ENCODE measurements at places on chromosomes 6 and 20.
A peak's percentile ranks its signal among the peaks of the same experiment; 100 is the strongest.

GRCh38 chr6:34859951-34860350, 27.9 kb downstream of the TAF11 start:
- no peak for DNase-seq

DNA sequence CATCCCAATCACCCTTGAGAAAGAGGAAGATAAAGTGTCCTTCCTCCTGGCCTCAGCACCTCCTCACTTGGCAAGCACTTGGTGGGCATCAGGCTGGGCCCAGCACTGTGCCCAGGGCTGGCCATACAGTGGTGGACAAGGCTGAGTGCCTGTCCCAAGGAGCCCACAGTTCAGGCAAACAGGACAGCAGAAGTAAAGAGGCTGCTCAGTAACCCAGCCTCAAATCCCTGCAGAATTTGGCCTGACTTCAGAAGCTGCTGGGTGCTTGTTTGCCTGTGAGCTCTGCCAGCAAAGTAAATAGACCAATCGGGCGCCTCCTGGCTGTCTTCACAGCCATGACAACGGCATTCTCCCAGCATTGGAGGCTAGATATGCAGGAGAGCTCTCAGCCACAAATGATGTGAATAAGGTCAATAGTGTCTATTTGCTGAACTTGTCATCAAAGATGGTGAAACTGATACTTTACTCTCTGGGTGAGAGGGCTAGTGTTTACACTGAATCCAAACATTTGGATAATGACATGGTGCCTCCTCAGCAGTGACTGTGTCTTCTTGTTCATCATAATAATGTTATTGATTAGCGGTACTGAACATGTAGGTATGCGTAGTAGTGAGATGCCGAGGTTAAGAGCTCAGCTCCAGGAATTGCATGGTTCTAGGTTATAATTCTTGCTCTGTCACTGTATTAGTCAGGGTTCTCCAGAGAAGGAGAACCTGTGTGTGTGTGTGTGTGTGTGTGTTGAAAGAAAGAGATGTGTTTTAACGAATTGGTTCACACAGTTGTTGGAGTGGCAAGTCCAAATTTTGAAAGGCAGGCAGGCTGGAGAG, 36.9 kb upstream of the FANCE start:
- no peak for DNase-seq

GRCh38 chr20:19017104-19017690, 195.2 kb upstream of the SLC24A3 start:
- DNase-seq = no peak

DNA sequence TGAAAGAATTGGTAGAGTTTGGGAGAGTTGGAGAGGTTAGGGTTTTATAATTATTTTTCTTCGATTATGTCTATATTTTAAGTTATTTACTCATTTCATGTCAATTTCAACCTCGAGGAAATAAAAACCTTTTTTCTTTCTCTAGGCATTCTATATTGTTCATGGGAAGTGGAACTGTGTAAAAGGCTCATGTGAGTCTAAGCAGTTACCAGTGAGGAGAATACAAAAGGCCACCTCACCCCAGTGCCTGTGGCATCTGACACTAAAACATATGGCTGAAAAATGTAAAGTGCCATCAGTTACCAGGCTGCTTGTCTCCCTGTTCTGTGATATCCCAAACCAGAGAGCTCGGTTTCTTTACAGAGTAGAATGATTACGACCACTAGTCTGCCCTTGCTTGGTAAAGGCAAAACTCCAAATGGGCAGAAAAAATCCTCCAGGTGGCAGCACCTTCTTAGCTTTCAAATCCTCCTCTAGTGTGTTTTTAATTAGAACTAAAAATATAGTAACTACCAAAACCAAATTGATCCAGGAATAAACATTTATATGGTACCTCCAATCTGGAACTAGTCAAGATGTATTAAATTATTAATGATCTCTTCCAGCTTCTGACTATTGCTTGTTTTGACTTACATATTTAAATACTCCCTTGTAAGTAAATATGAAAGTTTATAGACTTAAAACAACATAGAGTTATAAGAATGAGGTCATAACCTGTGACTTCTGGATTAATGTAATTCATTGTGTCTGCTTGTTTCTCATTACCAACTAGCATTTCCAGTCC, 122.6 kb upstream of the MCHR2 start:
- DNase-seq = peak; percentile 65

DNA sequence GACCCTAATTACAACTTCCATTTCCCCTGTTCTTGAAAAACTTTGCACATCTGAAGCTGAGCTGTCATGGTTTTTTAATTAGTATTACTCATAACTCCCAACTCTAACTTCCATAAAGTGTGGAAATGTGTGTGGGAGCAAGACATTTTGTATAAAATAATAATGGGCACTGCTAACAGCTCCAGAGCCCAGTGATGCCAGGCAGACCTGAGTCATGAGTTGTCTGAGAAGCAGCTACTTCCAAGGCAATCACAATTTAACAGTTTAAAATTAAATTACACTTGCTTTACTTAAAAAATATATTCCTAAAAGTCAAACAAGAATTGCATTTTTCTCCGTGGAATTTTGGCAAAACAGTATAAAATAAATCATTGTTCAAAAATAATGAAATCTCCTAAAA, 6.4 kb downstream of the SLC2A12 start:
- no peak for DNase-seq

GRCh38 chr20:59016795-59017492, 2.3 kb upstream of the TUBB1 start:
- DNase-seq = no peak

DNA sequence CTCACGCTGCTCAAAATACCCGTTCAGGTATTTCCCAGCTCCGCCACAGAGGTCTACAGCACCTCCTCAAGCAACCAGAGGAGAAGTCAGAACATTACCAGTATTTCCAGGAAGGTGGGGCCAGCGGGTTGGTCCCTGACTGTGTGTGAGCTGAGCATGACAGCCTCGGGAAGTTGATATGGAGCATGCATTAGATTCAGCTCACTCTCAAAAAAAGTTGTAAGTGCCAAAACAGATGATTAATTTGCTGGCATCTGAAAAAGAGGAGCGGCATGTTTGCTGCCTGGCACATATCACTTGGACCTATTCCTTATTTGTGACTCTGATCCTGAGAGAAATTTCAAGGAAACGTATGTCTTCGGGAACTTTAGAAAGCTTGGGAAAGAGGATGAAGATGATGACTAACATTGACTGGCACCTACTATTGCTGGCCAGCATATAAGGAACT, 32.3 kb downstream of the ELOVL2 start:
- no peak for DNase-seq

- no peak for DNase-seq
Observed at GRCh38 chr6:52394251-52394666, 25.9 kb upstream of the EFHC1 start.

- no peak for DNase-seq
Observed at GRCh38 chr6:56292505-56293181, 45.3 kb upstream of the COL21A1 start.

DNA sequence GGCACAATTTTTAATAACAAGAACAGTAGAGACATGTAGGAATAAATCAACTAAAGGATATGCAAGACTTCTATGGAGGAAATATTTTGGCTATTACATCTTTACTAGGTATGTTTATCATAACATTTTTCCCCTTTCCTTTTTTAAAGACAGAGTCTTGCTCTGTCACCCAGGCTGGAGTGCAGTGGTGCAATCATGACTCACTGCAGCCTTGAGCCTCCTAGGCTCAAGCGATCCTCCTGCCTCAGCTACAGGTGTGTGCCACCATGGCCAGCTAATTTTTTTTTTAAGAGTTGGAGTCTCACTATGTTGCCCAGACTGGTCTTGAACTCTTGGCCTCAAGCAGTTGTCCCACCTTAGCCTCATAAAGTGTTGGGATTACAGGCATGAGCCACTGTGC, 37.0 kb downstream of the AKAP7 start:
- no peak for DNase-seq

DNA sequence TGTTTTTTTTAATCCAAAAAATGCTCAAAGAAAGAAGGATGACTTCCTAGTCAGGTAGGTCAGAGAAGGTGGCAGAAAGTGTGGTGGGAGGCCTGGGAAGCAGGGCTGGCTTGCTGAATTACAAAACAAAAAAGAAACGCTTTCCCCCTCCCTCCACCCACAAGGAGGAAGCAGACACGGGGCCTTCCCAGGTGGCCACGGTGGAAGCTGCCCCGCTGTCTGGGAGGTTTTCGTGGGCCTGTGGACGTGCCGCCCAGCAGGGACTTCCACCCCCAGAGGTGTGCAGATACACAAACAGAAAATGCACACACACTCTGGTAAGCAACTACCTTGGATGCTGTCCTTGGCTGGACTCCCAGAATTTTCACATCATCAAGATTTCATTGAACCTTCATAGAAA, 198.2 kb upstream of the CDH4 start:
- DNase-seq = no peak

DNA sequence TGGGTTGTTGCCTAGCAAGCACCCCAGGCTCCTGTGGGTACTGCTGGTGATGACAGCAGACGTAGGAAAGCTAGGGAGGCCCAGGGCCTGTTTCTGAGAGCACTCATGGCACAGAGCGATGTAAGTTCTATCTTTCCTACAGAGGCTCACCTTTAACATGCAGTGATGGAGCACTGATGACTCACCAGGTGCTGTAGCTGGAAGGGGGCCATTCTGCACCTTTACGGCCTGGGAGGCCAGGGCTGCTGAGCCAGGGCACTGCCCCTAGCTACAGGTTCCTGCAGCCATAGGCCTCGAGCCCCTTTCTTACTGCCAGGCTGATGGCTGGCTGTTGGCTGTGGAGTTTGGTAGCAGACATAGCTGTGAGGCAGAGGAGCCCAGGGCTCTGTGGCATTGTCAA, 31.1 kb upstream of the GPR6 start:
- no peak for DNase-seq

DNA sequence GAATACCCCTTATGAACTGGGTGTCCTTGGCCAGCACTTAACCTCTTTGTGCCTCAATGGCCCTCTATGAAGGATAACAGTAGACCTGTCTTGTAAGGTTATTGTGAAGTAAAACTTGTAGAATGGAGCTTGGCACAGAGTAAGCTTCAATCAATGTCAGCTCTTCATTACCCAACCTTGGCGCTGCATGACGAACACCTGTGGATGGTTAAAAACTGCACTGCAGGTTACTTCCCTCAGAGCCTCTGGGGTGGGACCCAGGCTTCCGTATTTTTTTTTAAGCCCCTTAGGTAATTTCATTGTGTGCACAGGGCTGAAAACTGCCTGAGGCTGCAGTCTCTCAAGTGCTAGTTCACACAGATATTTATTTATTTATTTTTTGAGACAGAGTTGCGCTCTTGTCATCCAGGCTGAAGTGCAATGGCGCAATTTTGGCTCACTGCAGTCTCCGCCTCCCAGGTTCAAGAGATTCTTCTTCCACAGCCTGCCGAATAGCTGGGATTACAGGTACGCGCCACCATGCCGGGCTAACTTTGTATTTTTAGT, 42.8 kb upstream of the SLC23A2 start:
- DNase-seq = no peak

- DNase-seq = no peak
Observed at GRCh38 chr6:1957746-1958145, 287.7 kb downstream of the GMDS start.

GRCh38 chr20:25193843-25194242, 1.7 kb upstream of the ENTPD6 start:
- DNase-seq = no peak

- no peak for DNase-seq
Observed at GRCh38 chr6:139369068-139369467, 5.4 kb downstream of the CITED2 start.

- no peak for DNase-seq
Observed at GRCh38 chr6:10831609-10832008, 6.7 kb downstream of the MAK start.

- DNase-seq = no peak
Observed at GRCh38 chr6:115969207-115969929, 91.3 kb downstream of the FRK start.

GRCh38 chr20:33465481-33466302, 22.1 kb upstream of the SNTA1 start:
- DNase-seq = no peak

DNA sequence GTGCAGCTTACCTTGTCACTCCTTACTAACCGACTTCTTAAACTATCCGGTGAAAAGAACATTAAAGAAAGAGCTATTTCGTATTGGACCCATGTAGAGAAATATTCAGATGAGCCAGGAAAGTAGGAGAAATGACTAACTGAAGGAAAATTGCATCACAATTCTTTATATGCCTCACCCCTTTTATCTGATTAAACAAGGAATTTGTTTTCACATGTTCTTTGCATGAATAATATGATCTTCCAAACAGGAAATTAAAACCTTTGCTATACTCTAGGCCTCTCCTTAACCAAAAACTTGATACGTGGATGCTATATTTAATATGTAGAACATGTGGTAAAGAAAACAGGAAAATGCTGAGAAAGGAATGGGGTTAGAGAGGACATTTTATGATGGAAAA, 41.9 kb upstream of the LRRC1 start:
- no peak for DNase-seq

DNA sequence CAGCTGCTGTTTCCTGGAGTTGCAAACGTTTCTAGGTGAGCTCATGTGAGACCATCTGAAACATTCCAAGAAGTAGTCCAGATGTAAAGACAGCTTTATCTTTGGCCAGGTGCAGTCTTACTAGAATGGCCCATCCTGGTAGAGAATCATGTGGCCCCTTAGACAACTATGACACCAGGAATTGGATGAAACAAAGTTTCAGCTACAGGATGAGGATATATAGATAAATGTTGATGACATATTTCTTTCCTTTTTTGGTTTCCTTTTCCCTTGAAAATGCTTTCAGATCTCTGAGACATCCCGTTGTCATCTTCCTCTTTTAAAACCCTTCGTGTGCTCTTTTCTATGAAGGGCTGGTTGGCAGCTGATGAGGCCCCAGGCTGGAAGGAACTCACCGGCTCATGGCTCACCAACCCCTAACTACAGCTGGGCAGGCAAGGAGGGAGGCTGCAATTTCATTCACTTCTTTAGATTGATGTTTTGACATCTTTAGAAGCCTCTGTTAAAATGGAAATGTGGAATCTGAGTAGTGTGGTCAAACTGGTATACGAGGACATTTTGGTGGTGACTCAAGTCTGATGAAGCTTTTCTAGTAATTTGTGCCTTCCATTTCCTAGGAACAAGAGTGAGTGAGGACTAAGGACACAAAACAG, 167.9 kb upstream of the TNFAIP3 start:
- DNase-seq = peak; percentile 71

DNA sequence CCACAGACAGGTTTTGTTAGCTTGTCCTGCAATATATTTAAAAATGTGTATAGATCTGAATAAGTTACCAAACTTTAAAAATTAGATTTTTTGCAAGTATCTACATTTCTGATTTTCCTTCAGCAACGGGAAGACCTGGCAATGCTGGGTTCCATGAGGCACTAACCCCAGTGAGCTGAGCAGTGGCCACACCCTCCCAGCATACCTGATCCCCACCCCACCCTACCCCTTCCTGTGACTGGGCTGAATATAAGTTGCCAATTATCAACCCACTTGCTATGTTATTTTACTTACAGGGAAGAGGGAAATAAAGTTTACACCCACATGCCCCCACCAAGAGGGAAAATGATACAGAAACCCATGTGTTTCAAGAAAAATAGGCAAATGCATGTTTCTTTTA, 70.3 kb upstream of the RALGAPA2 start:
- DNase-seq = no peak

- DNase-seq = no peak
Observed at GRCh38 chr6:72589096-72589495, 32.8 kb upstream of the KCNQ5 start.

GRCh38 chr6:10316373-10316721, 98.5 kb downstream of the TFAP2A start:
- no peak for DNase-seq

GRCh38 chr6:82385102-82385501, 21.5 kb downstream of the TPBG start:
- no peak for DNase-seq

- no peak for DNase-seq
Observed at GRCh38 chr20:60926831-60927230, 325.2 kb upstream of the CDH4 start.

Measured in DND-41 (cell line).